ENCODE measurements at places on chromosomes 2 and 18.
A peak's percentile ranks its signal among the peaks of the same experiment; 100 is the strongest.

DNA sequence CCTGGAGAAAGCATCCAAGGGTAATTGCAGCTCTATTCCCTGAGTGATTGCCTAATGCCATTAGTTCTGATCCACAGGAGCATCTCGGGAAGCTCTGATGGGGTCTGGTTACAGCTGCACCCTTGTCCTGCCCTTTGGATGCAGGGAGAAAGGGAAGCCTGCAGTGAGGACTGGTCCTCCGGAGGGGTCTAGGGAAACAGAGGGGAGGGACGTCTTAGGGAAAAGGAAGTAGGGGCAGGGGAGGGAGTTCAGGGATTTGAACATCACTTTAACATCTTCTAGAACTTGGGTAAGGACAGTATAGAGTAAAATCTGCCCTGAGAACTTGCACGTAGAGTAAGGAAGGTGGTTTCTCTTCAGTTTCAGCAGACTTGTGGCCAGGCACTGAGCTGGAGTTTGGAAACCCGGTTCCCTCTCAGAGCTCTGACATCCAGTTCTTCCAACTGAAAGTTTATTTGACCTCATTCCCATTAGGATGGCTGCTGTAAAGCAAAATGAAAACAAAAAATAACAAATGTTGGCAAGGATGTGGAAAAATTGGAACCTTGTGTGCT lies 20.5 kb downstream of the ONECUT2 start:
- DNase-seq, result no peak

DNA sequence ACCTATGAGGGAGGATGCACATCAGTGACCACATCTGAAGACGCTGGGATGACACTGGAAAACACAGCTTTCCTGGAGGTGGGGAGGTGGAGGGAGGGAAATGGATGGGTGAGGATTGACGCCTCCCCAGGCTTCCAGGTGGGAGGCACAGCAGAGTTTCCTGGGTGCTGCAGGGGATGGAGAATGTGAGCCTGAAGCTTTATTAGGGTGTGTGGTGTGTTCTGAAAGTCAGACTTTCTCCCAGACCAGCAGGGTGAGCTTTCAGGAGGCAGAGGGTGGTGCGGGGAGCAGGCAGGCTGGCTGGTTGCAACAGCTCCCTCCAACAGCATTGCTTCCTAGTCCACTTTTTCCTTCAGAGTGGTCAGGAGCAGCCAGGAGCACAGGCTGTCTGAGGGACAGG lies 263.1 kb downstream of the CELF4 start:
- no peak for DNase-seq

DNA sequence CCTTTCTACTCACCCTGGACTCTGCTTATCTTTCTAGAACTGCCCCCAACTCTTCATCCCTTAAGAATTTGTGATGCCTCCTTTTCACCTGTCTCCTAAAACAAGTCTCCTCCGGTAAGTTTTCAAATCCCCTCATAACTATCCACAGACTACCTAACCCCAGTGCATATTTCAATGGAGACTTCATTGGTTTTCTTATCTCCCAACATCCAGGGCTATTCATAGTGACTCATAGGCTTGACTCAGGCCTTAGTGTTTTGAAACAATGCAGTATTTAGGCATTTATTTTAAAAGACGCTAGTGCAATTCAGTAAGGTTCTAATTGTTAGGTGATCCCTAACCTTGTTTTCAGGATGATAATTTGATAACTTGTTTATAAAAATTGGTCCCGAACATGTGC lies 399.2 kb downstream of the CPS1 start:
- DNase-seq, result no peak

- DNase-seq, result no peak
Measured at GRCh38 chr2:205964111-205964761, 121.7 kb downstream of the INO80D start.

- no peak for DNase-seq
Measured at GRCh38 chr2:20456636-20457426, 10.0 kb downstream of the RHOB start.

DNA sequence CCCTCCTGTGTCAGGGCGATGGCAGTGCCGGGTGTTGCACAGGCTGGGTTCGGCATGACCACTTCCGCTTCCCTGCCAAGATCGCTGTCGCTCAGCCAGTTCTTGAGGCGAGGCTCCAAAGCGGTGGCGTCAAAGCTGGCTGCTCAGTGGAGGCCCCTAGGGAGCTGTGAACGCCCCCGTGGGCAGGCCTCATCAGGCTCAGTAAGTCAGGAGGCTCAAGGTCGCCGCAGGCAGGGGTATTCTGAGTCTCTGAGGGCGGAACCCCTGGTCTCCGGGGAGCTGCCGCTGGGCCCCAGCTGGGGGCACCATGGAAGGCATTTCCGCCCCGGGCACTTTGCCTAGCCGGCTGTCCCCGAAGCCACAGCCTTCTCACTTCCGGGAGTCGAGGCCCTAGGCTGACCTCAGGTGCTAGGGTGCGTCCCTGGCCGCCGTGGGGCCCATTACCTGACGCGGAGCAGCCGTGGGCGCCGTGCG lies 210.4 kb downstream of the SOCS6 start:
- no peak for DNase-seq

- no peak for DNase-seq
Measured at GRCh38 chr18:48875314-48875941, 75.3 kb downstream of the SMAD7 start.

DNA sequence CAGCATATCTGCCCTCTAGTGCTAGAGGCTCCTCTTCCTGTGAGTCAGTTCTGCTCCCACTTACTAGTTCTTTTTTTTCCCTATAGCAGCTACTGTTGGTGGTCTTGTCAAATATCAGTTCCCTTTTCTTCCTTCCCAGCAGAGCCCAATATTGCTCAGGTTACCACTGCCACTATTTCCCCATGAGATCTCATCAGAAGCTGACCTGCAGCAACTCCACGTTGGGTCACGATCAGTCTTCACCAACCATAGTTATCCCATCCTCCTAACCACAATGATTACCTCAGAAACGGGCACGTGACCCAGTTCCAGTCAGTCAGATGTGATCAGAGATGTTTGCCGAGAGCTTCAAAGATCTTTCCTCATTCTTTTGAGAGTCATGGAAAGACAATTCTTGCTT lies 59.7 kb upstream of the CAPN13 start:
- no peak for DNase-seq

- DNase-seq, result no peak
Measured at GRCh38 chr2:111661286-111661940, 222.6 kb downstream of the ANAPC1 start.

DNA sequence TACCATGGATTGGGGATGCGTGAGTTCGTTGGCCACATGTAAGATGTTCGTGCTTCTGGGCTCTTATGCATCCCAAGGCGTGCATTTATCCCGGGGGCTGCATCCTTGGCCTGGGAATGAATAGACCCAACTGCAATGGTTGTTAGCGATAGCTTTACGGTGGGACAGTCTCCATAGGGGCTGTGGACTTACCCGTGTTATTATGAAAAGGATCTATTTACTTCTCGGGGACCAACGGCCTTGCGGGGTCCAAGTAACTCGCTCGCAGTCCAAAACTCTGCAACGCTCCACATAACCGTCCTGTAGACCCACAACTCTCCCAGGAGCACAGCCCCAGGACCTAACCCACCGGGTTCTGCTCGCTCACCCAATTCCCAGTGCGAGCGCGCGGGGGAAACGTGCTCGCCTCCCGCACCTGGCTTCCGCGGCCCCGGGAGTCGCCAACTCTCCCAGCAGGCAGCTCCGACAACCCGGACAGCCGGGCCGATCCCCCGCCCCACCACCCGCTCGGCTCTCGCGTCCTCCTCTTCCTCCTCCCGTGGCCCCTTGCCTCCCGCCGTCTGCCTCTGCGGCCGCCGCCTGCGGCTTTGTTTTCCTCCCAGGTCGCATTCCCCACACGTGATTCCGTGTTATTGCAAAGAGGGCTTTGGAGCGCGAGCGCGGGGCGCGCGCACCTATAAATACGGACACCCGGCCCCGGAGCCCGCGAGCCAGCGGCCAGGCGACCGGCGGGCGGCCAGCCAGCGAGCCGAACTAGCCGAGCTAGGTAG lies at the start of gene CABLES1:
Gene CABLES1 (plus strand): TSS at position 706 of the 770 bp plus-strand sequence. CDS start 278 bp downstream, outside the sequence.
- DNase-seq, result peak; percentile 59

DNA sequence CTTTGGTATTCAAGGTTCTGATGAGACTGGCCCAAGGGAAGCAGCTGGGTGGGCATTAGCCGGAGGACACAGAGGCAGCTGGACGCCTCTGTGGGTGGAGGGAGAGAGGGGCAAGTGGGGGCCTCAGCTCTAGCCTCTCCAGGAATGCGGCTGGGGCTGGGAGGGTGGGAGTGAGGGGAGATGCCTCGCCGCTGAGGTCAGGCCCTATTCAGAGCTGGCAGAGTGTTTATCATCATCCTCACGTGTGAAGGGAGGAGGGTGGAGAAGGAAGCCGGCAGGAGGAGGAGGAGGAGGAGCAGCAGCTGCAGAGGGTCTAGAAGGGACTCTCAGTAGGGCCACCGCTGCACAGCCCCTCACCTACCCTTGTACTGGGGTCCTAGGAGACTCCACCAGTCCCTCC lies 43.1 kb downstream of the TNS1 start:
- DNase-seq, result no peak

DNA sequence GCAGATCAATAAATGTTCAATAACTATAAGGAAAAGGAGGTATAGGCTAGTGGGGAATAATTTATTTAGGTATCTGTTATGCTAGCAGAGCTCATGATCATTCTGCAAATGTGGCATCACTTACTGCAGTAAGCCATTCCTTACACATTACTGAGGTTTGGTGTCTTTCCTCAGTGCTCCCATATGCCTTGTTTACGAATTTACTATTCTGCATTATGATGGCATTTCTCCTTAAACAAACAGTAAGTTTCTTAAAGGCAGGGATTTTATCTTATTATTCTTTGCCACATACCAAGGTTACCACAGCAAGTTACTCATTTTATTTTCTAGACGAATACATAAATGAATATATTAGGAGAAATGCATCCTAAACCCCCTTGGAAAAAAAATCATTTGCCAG lies 88.4 kb downstream of the DSEL start:
- DNase-seq, result no peak

DNA sequence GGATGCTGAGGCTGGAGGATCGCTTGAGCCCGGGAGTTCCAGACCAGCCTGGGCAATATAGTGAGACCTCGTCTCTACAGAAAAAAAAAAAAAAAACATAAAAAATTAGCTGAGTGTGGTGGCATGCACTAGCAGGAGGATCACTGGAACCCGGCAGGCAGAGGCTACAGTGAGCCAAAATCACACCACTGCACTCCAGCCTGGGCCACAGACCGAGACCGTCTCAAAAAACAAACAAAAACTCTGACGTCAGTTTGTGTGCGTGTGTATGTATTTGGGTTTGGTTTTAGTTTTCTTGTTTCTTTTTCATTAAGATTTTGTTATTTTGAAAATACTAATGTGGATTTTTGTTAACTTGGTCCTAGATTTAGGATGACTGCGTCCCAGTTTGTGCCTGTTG lies 19.0 kb downstream of the CEP68 start:
- no peak for DNase-seq

DNA sequence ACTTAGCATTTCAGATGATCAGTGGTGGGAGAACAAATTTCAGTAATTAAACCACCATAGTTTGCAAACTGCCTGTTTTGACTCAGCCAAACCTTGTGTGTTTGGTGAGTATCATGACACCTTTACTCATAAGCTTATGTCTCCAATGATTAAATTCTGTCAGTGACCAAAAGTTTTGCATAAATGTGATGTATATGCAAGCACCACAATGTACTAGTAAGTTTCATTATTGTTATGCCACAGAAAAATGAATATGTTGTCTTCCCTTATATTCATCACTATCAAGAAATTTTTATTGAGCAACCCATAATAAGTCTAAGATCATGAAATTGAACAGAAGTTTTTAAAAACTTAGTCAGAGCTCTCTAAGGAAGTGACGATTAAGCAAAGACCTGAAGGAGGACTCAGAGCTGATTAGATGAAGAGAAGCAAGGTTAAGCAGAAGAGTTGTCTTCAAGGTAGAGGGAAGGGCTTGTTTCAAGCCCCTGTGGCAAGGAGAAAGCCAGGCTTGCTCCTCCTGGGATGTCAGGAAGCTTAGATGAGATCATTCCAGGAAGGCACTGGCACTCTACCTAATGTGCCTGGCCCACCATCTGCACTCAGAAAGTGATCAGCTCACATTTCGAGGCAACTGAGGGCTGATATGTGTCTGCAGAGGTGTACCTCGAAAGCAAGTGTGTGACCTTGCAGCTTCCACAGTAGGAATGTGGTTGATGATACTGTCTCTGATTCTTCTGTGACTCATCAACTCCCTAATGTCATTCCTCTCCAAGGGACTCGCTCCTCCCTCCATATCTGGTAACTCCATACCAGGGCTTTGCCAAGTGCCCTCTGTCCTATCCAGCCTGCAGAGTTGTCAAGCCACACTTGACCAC lies 54.7 kb downstream of the KCTD18 start:
- no peak for DNase-seq

DNA sequence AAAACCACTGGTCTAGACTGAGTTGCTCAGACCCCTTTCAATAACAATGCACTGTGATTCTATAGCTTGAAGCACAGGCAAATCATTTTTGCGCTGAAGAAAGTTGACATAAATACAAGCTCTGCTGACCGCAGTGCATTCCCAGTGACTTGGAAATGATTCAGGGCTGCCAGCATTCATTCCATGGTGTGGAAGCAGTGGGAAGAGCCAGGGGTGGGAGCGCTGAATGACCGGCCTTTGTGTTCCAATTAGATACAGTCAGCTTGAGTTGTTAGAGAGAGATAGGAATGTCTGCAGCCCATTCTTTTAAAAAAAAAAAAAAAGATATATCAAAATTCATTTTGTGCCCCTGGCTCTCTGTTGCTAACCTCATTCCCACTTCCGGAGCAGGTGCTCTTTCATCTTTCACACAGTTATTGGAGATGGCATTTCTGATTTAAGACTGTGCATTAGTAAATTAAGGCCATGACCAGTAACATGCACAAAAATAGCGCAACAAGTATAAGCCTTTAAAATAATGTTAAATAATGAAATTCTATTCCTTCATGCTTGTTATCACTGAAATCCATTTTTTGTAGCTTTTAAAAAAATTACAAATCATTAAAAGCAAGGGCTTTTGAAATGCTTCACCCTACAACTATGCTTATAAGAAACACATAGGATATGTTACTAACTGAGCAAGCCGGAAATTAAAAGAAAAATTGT lies 59.4 kb upstream of the CTLA4 start:
- peak; percentile 6 for DNase-seq

DNA sequence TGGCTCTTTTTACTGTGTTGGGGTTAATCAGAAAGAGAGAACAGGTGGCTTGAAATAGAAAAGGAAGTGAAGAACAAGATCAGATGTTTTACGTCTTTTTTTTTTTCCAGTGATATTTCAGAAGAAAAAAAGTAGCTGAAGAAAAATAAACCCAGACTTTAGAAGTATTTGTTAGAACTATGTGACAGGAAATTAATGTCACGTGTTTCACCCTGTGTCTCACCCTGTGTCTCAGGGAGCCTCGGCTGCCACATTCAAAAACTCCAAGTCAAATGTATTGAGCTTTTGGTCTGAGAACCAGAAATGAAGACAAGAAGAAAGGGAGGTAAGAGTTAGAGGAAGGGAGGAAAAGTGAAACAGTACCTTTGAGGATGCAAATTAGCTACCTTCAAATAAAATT lies 38.0 kb downstream of the AKAIN1 start:
- no peak for DNase-seq

DNA sequence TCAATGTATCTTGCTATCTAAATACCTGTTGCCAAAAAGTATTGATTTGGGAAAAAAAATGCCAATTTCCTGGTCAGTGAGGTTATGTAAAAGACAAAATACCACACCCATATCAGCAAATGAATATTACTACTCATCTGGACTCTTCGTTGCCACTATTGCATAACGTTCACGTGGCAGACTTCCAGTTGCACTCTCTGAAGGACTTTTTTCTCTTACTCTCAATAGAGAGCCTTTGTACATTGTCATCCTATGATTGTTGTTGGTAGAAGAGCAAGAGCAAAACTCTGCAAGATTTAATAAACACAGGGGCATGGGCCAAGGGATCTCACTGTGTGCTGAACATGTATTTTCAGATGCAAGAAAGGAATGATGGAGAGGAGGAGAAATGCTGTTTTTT lies 689.8 kb downstream of the MBD2 start:
- DNase-seq, result peak; percentile 11
